ENCODE measurements at places on chromosomes 2 and 18.

GRCh38 chr2:148106331-148106730, 85.4 kb downstream of the MBD5 start:
- no peak for DNase-seq

DNA sequence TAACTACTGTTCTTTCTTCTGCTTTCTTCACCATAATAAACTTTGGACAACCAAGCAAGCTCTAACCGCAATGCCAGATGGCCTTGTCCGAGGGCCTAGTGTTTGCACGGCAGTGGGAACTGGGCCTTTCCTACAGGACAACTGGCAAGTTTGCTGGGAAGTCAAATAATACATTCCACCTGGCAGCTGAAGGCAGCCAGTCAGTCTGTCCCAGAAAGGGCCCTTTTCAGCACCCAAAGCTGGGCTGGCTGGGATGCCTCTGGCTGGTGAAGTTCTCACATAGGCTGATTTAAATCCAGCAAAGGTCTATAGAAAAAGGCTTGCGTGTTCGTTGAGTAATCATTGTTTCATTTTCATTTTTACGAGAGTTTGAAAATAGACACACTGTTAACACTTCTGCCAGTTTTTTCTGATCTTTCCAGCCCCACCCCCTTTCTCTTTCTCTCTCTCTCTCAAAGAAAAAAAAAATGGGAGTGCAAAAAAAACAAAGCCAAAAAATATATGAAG, 110.0 kb upstream of the EPAS1 start:
- no peak for DNase-seq

DNA sequence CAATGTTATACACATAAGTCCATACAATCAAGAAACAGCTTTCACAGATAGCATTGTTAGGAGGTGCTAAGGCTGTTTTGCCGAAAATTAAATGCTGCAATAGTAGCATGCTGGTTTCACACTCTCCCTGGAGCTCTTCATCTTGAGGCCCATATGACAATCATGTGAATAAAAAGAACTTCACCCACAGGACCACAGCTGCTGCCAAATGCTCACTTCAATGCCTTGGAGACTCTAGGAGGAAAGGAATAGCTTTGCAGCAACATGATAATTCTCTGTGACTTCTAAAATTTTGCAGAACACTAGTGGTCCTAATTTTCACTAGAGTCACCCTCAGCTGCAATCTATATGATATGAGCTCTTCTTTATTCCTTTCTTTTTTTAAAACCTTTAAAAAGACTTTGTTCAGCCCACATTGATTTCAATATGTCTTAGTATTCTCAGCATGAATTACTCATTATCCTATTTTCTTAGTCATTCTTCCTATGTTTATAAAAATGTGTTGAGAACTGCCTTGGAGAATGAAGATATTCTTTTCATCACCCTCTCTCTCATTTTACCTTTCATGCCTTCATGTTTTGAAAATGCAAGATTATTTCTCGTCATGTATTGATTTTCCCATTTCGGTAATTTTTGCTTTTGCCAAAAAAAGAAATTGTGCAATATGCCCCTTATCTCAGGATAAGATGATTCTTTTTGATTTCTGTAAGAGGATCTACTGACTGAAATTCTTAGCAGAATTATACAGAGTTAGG, 108.2 kb downstream of the PDE1A start:
- no peak for DNase-seq

DNA sequence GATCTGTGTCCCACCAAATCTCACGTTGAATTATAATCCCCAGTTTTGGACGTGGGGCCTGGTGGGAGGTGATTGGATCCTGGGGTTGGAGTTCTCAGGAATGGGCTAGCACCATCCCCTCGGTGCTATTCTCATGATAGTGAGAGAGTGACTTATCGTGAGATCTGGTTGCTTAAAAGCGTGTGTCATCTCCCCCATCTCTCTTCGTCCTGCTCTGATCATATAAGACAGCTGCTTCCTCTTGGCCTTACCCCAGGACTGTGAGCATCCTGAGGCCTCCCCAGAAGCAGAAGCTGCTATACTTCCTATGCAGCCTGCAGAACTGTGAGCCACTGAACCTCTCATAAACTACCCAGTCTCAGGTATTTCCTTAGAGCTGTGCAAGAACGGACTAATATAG, 163.7 kb upstream of the NDUFV2 start:
- no peak for DNase-seq

DNA sequence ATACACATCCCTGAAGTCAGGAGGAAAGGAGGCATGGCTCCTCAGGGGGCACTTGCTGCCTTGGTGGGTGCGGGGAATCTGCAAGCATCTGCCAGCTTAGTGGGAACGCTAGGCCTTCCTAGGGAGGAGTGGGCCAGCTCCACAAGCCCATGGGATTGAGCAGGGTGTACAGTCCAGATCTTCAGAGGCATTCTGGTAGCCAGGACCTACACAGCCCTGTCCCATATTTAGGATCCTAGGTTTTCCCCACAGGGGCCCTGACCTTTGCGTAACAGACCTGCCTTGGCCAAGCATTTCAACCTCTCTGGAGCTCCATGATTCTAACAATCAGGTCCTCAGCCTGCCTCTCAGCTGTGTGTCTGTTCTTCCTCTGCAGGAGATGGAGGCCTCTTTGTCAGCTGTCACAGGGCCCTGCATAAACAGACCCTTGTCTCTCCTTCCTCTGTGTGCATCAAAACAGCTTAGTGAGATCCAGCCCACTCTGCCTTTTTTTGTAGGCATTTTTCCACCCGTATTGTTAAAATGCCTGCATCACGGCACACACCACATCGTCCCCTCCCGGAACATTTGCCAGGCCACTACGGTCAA, 140.2 kb upstream of the NDUFV2 start:
- peak; percentile 77 for DNase-seq

- no peak for DNase-seq
Measured at GRCh38 chr2:76429374-76429773, 718.7 kb upstream of the GCFC2 start.

- no peak for DNase-seq
Measured at GRCh38 chr2:218804817-218805216, 22.9 kb downstream of the CYP27A1 start.

- no peak for DNase-seq
Measured at GRCh38 chr18:79169958-79170555, 100.9 kb downstream of the ATP9B start.

DNA sequence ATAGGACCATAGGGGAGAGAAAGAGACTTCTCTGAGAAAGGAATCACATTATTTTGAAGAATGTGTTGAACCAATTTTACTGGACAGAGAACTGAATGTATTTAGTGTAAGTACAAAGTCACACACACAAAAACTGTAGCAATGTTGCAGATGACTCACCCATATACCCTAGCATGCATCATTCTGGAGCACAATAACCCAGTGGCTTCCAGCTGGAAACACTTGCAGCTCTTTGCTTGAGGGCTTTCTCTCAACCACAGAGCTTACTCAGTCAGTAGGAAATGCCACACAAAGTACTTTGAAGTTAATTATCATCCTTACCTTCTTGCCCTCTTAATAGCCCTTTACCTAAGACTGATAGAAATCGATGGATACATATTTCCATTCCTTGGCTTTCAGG, 760.0 kb upstream of the FSHR start:
- no peak for DNase-seq

- DNase-seq: no peak
Measured at GRCh38 chr2:231531466-231531865, 1.2 kb upstream of the NMUR1 start.

- no peak for DNase-seq
Measured at GRCh38 chr2:150133623-150134022, 353.8 kb downstream of the RND3 start.

DNA sequence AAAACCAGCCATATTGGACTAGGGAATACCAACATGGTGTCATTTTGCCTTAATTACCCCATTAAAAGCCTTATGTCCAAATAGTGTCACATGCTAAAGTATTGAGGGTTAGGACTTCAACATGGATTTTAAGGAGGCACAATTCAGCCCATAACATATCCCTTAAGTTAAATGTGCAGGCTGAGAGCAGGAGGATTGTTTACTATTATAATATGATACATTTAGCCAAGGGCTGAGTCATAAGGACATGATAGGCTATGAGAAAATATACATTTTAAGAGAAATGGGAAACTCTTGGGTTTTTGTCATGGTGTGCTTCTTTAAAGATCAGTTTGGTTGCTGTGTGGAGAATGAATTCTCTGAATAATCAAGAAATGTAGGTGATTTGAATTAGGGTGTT, 136.8 kb downstream of the RDH14 start:
- DNase-seq: no peak

DNA sequence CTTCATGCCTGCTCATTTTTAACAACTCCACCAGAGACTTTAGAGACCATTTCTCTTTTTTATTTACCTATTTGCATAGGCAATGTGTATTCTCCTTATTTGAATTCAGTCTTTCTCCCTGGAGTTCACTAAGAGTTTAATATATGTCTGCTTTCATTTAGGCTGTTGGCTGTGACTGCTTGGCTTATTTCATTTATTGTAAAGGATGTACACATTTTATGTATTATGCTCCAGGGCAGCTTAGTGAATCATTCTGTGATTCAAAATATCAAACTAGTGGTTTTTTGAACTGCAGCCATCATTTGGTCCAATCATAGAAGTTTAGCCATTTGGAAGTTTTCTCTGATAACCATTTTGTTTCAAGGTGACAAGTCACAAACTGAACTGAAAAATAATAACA, 229.6 kb downstream of the LPIN1 start:
- no peak for DNase-seq

- DNase-seq: no peak
Measured at GRCh38 chr2:207037896-207038295, 98.6 kb downstream of the CPO start.

- DNase-seq: peak; percentile 55
Measured at GRCh38 chr2:857937-858336, 92.7 kb upstream of the SNTG2 start.

GRCh38 chr18:23951206-23951605, 63.3 kb upstream of the TTC39C start:
- no peak for DNase-seq

DNA sequence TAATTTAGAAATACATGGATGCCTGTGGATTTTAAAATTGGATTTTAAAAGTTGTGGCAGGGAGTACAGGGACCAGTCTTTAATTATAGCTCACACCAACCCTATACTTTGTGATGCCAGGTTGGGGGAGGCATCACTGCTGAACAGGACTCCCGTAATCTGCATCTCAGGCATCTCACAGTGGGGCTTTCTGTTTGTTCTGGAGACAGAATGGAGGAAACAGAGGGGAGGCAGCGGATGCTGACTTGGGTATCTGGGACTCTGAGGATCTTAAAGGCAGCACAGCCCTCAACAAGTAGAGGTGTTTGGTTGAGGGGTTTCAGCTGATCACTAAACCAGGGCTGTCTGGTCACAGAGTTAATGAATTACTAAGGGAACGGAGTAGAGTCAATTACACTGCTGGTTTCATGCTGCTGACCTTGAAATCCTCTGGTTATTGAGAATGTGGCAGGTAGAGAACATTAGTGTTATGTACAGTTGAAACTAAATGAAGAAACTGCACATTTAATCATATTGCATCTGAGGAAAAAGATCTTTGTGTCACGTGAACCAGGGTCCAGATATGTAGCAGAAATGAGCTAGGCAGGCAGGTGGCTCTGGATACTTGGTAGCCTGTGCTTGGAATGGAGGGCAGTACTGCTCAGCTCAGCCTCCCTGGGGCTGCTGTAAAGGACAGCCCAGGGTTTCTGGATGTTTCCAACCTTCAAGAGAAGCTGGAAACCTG, 40.3 kb downstream of the FHOD3 start:
- no peak for DNase-seq

GRCh38 chr2:120865656-120866055, 130.0 kb downstream of the GLI2 start:
- no peak for DNase-seq

DNA sequence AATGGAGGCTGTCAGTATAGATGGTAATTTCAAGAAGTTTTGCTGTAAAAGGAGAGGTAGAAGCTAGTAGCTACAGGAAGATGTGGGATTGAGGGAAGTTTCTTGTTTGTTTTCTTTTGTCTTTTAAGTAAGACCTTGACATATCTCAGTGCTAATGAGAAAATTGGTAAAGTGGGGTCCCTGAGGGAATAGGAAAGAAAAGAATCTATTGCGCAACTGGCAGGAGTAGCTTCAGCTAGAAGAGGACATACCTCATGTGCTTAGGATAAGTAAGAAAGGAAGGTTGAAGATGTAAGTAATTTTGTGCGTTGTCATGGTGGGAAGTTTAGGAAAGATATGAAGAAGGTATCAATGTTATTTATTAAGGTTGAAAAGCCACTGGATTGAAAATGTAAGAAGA, 8.4 kb upstream of the IKZF2 start:
- DNase-seq: no peak

GRCh38 chr18:48279312-48279711, 129.9 kb downstream of the ZBTB7C start:
- no peak for DNase-seq

GRCh38 chr18:35085450-35086380, 44.5 kb downstream of the MAPRE2 start:
- DNase-seq: no peak

DNA sequence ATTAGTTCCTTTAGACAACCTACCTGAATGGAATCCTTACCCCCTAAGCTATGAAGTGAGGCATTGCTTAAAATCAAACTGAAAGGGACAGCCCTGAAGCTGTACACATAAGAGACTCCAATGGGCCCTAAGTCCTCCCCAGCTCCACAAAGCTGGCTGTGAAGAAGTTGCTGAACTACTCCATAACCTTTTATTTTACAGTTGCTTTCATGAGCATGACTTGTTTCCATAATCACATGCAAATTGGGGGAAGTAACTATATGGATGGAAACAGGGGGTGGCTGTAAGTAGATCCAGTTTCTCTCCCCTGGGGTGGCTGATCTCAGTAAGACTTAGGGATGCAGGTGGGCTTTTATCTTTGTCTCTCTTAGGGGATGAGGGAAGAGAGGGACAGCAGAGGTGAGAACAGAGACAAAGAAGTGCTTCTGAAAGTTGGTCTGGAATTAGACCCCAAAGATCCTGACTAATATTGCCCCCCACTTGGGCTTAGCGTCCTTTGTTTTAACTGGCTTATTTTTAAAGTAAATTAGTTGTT, 5.5 kb downstream of the FZD5 start:
- DNase-seq: no peak

GRCh38 chr2:12556762-12557161, 160.0 kb upstream of the TRIB2 start:
- DNase-seq: no peak

DNA sequence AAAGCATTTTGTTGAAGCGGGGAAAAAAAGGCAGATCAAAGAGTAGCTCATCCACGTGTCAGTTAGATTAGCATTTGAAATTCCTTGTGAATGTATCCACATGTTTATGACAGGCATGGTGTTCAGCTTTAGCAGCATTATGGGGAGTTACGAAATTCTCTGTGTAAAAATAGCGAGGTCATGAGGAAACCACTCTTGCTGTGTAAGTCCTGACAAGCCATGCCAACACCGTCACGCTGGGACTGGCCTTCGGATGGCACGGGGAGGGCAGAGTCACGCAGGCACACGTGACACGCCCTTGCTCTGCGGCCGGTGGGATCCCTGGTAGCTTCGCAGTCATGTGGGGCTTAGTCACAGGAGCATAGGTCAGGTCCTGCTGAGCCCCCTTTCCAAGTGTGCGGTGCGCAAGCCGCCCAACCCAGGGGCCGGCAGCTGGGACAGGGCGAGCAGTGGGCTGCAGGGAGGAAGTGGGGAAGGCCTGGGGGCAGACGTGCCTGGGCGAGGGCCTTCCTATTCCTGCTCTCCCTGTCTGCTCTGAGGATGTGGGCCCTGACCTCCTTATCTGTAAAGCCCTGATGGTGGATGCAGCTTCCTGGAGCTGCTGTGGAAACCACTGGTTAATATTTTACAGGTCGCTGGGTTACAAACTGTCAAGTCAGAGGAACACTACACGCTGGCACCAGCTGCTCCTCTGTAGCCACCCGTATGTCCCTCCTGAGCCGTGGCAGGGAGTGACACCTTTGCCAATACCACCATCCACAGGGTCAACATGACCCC, 18.0 kb downstream of the MBP start:
- DNase-seq: no peak

All from mesenteric fat pad (tissue), 1 donor.